ENCODE measurements at places on chromosomes 12 and 14. TPM values are rescaled to one million over a fixed set of nuclear protein-coding genes. Genes with fewer than 3 reads are reported as not detected.

DNA sequence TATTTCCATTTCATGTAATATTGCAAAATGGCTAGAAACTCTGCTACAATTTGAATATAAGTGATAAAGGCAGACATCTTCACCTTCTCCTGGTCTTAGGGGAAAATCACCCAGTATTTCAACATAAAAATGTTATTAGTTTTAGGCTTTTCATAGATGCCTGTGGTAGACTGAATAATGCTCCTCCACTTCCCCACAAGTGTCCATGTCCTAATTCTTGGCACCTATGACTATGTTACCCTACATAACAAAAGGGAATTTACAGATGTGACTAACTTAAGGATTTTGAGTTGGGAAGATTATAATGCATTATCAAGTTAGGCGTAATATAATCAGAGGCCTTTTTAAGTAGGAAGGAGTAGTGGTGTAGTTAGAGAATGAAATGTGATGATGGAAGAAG, 196.4 kb downstream of the TMTC3 start:
- no peak overlapping the region for H3K27ac ChIP-seq
- H3K4me3 ChIP-seq = no peak overlapping the region
- H3K27me3 ChIP-seq = no peaks in the 10 kb centered on the region
- DNase-seq = no peak

NTS gene
- not detected for total RNA-seq

GPR137C gene
- total RNA-seq = 0.32 TPM

GRCh38 chr14:99287269-99287942, 15.4 kb upstream of the BCL11B start:
- no peak overlapping the region for H3K4me3 ChIP-seq
- H3K4me1 ChIP-seq = peaks cover 7% of the 10 kb centered on the region
- no peak for DNase-seq
- H3K36me3 ChIP-seq = no peaks in the 10 kb centered on the region
- peaks cover 3% of the 10 kb centered on the region for H3K27me3 ChIP-seq

GRCh38 chr14:58789736-58790135, 152.0 kb downstream of the DACT1 start:
- no peaks in the 10 kb centered on the region for H3K36me3 ChIP-seq
- DNase-seq = no peak
- no peak overlapping the region for H3K4me3 ChIP-seq

GRCh38 chr12:99553461-99553860, 94.1 kb upstream of the GARIN6 start:
- DNase-seq = no peak
- H3K4me3 ChIP-seq = no peak overlapping the region
- H3K4me1 ChIP-seq = no peaks in the 10 kb centered on the region
- no peak overlapping the region for H3K27ac ChIP-seq
- H3K36me3 ChIP-seq = no peaks in the 10 kb centered on the region

- H3K36me3 ChIP-seq = no peaks in the 10 kb centered on the region
- DNase-seq = no peak
- no peak overlapping the region for H3K27ac ChIP-seq
- no peaks in the 10 kb centered on the region for H3K4me1 ChIP-seq
- H3K27me3 ChIP-seq = no peaks in the 10 kb centered on the region
- H3K4me3 ChIP-seq = no peak overlapping the region
Observed at GRCh38 chr14:87122166-87122565, 870.8 kb downstream of the GALC start.

GRCh38 chr14:76421662-76422061, 45.7 kb downstream of the ESRRB start:
- DNase-seq = no peak
- no peak overlapping the region for H3K4me3 ChIP-seq
- no peaks in the 10 kb centered on the region for H3K36me3 ChIP-seq
